ENCODE measurements at places on chromosomes 12 and 14. TPM values are rescaled to one million over a fixed set of nuclear protein-coding genes. Genes with fewer than 3 reads are reported as not detected.
A peak's percentile ranks its signal among the peaks of the same experiment; 100 is the strongest.

Gene RTN1
- total RNA-seq = not detected

DNA sequence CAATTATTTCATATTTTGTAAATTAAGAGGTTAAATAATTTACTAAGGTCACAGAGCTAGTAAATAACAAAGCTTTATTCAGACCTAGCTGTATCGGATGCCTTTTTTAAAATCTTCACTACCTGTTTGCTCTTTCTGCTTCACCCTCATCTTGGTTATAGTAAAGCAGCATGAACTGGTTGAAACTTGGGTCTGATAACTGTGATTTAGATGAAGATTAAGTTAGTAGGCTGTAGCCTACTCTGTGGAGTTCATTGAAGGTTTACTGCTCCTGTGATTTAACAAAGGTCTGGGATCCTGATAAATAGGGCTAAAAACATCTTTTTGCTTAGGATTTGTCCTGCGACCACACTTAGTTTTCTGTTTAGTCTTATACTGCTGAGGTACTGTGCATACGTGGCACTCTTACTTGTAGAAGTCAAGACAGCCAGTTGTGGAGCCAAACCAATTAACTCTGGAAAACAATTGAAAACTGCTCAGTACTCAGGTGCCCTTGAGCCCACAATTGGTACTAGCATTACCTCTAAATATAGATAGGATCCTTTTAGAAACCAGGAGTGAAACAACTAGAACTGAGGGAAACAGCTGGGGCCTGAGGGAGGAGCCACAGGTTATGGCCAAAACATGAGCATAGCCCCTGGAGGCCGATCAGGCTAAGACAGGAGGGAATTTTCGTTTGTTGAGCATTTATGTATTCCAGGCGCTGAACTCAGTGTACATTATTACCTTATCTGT lies 2.3 kb downstream of the SPATS2 start:
- no peak for DNase-seq

Gene APOF
- total RNA-seq = not detected

DNA sequence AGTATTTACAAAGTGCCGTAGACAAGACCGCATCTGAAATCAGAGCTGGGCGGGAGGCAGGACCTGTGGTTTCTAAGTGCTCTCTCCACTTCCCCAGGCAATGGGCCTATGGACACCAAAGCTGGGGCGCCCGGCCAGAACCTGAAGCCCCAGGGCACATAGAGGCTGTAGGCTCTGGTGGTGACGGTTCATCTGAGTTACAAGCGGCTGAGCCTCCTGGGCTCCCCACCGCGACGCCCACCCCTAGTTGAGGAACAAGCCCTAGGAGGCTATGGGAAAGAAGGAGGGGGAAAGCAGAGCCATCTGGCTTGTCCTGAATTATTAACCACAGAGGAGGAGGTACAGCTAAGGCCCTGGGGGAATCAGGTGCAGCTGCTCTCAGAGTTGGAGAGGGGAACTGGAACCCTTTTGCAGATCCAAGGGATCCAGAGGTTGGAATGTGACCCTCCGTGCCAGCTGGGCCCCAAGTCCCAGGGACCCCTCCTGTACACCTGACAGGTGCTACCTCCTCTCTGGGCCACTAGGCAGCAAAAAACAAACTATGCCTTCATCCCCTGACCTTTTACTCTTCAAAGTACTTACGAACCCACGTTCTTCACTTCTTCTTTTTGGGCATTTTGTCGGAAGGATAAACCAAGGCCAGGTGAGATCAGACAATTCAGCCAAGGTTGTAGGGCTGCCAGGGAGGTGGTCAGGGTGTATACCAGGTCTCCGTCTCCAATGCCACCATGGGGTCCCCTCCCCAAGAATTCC lies 77.2 kb downstream of the ARL6IP4 start:
- no peak for DNase-seq

GRCh38 chr14:99124482-99125105 lies 147.4 kb downstream of the BCL11B start:
- DNase-seq = peak; percentile 79

Gene NIN
- 50.2 TPM for total RNA-seq

Gene IAPP
- total RNA-seq = not detected

GRCh38 chr14:57290751-57291150 lies 22.0 kb downstream of the AP5M1 start:
- DNase-seq = no peak

DNA sequence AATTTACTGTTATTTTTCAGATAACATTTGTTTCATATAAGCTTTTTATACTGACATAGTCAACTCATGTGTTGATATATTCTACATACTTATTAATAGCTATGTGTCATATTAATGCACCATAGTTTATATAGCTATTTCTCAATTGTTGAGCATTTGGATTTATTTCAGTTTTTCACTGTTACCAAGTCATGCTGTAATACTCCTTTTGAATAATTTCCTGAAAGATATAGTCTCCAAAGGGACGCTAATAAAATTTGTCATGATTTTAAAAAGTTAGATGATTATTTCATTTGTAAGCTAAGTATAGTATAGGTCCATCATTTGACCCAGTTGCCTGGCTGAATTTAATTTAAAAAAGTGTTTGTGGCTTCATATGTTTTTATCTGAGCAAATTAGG lies 47.8 kb downstream of the ATL1 start:
- DNase-seq = no peak

DNA sequence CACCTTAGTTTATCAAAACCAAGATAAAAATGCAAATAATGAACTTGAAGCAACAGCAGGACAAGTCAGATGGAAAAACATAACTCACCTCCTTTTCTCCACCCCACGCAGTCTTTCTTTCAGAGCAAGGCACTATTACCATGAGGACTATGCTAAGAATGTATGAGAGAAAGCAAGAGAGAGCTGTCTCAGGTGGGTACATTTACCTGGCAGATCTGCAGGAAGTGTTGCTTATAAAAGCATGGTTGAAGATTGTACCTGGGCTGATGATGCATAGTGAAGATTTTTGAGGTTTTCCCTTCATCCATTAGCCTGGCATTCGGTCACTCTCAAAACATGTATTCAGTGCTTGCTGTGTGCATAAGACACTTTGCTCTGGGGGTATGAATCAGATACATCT lies 68.8 kb upstream of the IFNG-AS1 start:
- DNase-seq = no peak

DNA sequence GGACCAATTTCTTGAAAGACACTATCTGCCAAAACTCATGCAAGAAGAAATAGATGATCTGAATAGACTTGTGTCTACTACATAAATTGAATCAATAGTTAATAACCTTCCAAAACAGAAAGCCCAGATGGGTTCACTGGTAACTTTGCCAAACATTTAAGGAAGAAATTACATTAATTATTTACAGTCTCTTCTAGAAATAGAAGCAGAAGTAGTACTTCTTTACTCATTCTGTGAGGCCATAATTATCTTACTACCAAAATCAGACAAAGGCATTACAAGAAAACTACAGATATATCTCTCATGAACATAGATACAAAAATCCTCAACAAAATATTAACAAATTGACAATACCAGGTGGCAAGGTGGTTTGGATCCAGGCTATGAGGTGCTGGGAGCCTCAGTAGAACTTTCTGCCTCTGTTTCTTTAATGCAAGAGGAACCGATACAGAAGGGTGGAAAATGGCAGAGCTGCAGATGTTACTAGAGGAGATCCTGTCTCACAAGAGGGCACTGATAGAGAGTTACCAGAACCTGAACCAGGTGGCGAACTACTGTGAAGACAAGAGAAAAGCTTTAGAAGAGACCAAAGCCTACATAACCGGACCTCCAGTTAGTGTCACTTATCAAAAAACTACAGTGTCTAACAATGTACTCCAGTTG lies 33.7 kb upstream of the KTN1 start:
- no peak for DNase-seq

Gene KLRF1
- not detected for total RNA-seq

DNA sequence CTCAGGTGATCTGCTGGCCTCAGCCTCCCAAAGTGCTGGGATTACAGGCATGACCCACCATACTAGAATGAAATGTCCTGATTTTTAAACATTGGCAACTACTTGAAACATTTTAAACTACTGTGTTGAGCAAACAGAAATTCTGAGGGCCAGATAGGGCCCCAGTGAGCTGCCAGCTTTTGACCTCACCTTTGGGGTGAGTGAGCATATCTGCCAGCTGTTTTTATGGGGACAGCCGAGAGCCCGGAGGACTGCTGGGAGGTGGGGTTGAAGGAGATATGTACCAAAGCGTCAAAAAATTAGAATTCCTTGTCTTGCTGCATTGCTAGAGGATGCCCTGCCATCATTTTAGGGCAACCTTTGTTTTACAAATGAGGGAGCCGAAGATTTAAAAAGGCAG lies 2.7 kb downstream of the GSTZ1 start:
- DNase-seq = no peak

Gene CLEC7A
- total RNA-seq = not detected

Gene OASL
- 0.21 TPM for total RNA-seq

Gene NEUROD4
- total RNA-seq = not detected

GRCh38 chr14:56794557-56795283 lies 15.6 kb downstream of the OTX2 start:
- DNase-seq = no peak

DNA sequence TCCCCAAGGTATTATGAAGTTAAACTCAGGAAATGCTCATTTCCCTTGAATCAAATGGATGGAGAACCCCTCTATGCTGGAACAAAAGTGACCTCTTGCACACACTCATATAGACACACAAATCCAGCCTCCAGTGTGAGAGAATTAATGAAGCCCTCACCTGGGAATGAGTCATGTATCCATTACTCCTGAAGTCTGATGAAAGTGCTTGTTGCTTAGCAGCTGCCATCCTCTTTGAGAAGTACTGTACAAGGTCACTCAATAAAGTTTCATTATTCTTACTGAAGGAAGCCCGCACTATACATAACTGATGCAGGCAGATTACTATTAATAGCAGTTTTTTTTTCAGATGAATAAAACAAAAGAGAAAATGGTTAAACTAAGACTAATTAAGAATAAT lies 102.3 kb downstream of the RERG start:
- DNase-seq = no peak

DNA sequence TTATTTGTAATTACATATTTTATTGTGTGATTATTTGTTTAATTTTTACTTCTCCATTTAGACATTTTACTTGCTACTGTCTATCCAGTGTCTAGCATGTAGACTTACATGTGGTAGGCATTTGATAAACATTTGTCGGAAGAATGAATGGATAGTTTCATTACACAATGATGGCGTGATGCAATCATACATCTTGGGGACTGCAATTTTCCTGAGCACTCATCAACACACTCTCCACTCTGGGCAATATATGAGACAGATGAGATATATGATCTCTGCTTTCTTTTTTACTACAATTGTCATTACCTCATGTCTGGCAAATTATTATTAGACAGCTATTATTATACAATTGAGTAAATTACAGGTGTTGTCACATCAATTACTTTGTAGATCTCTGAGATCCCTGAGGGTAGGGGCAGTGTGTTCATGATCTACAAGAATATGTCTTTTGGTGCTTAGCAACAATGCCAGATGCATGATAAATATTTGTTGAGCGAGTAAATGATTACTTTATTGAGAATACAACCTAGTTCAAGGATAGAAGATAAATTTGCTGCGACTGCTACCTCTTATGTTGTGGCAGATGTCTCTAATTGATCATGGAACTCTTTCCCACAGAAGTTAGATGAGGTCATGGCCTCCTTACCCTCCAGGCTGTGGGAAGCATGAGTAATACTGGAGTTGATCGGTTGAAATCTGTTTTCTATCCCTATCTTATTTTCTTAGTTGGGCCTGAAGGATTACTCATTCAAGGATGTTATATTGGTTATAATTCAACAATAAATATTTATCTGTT lies 416.0 kb downstream of the LRIG3 start:
- DNase-seq = no peak

DNA sequence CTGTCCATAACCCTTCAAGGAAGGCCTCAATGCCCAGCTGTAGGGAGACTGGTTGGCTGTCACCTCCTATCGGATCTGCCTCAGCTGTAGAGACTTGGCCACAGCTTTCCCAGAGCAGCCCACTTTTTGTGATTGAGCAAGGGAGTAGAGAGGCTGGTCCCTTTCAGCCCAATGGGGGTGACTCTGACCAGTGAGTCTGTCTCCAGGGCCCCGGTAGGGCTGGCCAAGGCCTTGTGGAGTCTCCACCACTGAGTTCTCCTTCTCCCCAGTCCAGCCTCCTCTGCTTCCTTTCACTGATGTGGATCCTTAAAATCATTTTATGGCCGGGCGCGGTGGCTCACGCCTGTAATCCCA lies 14.5 kb upstream of the HPD start:
- DNase-seq = no peak

- no peak for DNase-seq
Observed at GRCh38 chr12:65126482-65126881, 5.4 kb upstream of the WIF1 start.
